ENCODE measurements at places on chromosomes 2 and 18. TPM values are rescaled to one million over a fixed set of nuclear protein-coding genes. Genes with fewer than 3 reads are reported as not detected.

- no peaks in the 10 kb centered on the region for H3K36me3 ChIP-seq
- peak; percentile 25 for DNase-seq
- no peaks in the 10 kb centered on the region for H3K27me3 ChIP-seq
- H3K4me1 ChIP-seq, result no peaks in the 10 kb centered on the region
- H3K4me3 ChIP-seq, result no peak overlapping the region
Measured at GRCh38 chr2:121748202-121748601, 7.2 kb upstream of the TSN start.

DNA sequence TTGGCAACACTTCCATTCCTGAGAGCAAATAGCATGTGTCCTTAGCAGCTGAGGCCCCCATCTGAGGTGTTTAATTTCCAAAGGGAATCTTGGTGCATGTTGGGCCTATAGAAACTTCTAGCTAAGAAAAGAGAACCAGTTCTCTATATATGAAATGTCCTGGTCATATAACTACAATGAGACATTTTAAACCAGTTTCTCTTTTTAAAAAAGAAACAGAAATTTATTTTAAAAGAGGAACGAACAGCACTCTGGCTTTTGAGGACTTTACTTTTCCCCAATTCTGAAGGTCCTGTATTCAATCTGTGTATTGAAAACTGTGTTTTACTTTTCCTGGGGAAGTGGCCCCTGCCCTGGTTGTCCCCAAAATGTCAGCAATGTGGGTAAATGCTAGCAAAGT is 309.5 kb upstream of the STON1 start:
- DNase-seq, result no peak
- H3K4me3 ChIP-seq, result no peak overlapping the region
- H3K36me3 ChIP-seq, result no peaks in the 10 kb centered on the region
- no peaks in the 10 kb centered on the region for H3K4me1 ChIP-seq
- peak overlapping the region; percentile 71 for H3K27ac ChIP-seq

DNA sequence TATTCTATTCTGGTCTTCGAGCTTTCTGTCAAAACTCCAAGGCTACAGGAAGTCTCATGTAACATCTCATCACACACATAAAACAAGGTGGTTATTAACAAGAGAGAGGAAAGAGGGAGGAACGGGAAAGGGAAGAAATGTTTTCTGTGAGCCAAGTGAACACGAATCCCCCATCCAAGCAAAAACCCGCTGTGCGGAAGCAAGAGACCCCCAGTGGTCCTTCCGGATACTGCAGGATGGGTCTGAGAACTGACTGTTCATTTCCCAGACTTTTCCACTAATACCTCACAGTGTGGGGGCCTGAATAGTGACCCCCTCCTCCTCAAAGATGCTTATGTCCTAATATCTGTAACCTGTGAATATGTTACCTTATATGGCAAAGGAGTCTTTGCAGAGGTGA is 19.0 kb upstream of the DIPK1C start:
- no peaks in the 10 kb centered on the region for H3K27me3 ChIP-seq
- H3K4me1 ChIP-seq, result peaks cover 9% of the 10 kb centered on the region
- H3K36me3 ChIP-seq, result no peaks in the 10 kb centered on the region
- no peak overlapping the region for H3K27ac ChIP-seq
- no peak overlapping the region for H3K4me3 ChIP-seq
- peak; percentile 61 for DNase-seq

The DAW1 gene
- polyA plus RNA-seq, result 0.63 TPM

Data from hepatocyte (in vitro differentiated cells).